ENCODE measurements at places on chromosomes 4 and X.

DNA sequence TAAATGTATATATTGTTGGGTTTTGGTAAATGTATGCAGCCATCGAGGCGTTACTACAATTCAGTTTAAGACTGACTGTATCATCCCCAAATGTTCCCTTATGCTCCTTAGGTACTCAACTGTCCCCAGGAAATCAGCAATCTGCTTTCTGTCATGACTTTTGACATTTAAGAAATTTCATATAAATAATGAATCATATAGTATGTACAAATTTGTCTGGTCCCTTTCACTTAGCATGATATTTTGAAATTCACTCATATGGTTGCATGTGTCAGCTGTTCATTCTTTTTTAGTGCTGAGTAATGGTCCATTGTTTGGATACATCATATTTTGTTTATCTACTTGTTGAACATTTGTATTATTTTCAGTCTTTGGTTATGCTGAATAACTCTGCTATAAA is 218.8 kb downstream of the C4orf33 start:
- DNase-seq = no peak

DNA sequence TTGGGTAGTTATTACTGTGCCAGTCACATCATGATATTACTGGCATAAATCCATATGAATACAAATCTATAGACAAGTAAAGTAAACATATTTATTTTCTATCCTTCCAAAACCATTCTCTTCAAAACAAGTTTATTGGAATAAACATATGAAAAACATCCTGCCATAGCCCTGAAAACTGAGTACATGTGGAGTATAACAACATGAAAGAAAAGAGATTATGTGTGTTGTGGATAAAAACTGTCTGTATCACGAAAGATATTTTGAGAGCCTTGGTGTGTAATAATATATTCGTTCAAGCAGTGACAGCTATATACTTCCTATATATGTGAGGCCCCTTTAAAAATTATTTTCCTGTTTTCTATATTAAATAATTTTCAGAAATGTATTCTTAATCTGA is 1742.2 kb downstream of the ARAP2 start:
- DNase-seq = no peak

DNA sequence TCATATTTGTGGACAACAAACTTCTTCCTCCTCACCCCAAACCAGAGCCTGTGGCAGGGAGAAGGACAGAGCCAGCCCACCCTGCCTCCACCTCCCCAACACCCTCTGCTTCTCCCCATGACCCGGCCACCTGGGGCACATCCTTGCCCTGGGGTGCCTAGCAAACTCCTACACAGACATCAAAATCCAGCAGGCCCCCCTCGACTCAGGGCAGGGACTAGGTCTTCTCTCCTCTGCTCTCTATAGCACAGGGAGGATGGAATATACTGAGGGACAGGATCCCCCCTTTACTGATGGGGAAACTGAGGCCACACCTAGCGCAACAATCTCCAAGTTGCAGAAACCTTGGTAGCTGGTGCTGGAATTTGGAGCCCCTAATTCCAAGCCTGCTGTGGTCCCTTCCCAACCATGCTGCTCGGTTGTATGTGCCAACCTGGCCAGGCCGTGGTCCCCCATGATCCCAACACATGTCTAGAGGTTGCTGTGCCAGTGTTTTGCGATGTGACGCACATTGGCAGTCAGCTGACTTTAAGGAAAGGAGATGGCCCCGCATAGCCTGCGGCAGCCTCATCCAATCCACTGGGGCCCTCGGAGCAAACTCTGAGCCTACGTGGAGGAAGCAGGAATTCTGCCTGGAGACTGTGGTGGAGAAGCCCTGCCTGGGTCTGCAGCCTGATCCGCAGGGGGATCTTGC is 53.9 kb upstream of the ADRA2C start:
- DNase-seq = no peak

DNA sequence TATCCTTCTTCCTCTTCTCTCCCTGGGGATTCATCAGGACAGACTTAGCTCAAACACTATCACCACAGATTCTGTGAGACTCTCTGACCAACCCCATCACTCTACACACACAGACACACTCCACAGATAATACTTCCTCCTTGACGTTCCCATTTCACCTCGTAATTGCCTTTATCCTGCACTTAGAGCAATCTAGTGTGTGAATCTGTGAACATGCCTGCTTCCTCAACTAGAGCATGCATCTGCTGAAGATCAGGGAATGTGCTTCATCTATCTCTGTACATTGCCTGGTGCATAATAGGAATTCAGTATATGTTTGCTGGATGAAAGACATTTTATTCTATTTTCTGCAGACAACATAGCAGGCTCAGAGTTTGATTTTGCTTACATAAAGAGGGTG is 25.1 kb upstream of the HS6ST2 start:
- no peak for DNase-seq

GRCh38 chrX:119826399-119826959 is 26.3 kb downstream of the UPF3B start:
- DNase-seq = no peak

GRCh38 chrX:48626401-48627298 is 29.4 kb downstream of the WDR13 start:
- DNase-seq = no peak

GRCh38 chr4:187256897-187257296 is 533.2 kb upstream of the FAT1 start:
- no peak for DNase-seq

- no peak for DNase-seq
These were observed 29.9 kb downstream of the CPEB2 start for GRCh38 chr4:15031993-15032675.

- DNase-seq = no peak
These were observed 21.2 kb downstream of the KLF3 start for GRCh38 chr4:38684951-38685844.

DNA sequence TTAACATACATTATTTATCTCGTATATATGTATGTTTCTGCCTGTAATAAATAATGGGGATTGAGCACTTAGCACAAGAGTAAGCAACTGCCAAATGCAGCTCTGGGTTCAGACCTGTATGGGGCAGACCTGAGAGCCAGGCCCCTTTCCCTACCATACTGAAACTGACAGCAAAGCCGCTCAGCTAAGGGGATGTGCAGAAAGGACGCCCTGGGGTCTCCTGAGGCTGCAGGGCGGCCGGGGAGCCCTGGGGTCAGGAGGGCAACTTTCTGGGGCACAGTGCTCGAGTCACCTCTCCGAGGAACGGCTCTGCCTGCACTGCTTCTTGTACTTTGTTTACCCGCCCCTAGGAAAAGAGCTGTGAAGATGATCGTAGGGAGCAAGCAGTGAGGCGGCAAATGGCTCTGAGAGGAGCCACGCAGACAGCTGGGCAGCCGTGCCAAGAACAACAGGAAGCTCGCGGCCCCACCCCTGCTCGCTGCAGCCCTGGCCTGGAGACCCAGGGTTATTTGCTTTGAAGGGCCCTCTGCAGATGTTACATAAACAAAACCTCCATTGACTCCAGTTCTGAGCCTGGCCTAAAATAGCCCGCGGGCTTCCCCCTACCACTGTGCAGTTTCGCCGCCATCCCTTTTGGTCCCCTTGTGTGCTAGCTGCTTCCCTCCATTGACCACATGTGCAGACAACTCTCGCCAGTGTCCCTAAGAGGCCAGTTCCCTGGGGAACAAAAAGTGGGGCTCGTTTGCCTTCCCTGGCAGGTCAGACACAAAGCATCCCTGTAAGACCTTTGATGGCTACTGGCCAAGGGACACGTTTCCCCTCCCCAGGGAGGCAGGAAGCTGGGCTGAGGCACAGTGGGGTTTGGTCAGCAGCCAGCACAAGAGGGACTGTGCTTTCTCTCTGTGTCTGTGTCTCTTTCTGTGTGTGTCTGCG is 111.3 kb upstream of the LNX1 start:
- no peak for DNase-seq

GRCh38 chr4:141350122-141350905 is 129.6 kb downstream of the ZNF330 start:
- no peak for DNase-seq

All from T-helper 22 cell (primary cell).